ENCODE measurements at places on chromosomes 2 and 18. TPM values are rescaled to one million over a fixed set of nuclear protein-coding genes. Genes with fewer than 3 reads are reported as not detected.

DNA sequence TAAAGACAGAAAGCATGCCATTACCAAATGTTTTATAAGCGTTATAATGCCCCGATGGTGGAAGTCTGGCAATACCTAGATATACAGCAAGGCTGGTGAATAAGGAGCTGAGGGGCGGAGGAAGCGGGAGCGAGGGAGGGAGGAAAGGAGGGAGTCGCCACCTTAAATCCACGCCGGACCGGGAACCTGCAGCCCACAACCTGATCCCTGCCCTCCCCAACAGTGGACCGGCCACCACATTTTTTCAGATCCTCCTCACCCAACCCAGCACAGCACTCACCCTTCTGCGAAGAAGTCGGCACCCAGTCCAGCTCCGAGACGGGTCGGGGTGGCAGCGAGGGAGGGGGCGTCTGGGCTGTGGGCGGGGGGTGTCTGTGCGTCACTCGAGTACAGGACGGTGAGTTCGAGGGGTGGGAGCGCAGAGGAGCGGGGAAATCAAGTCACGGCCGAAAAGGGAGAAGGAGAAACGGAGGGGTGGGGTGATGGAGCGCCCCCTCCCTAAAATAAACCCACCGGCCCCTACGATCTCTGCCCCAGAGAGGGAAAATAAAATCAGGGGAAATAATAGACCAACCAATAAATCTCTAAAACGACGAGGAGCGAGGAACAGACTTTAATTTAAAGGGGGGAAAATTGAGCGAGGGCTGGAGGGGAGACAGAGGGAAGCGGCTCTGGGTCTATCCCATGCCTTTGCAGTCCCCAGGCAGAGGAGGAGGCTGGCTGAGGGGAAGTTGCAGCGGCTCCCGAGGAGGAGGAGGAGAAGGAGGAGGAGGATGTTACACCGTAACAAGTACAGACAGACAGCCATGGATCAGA lies 96.5 kb upstream of the SERTAD2 start:
- H3K27ac ChIP-seq: peak overlapping the region; percentile 96
- H3K36me3 ChIP-seq: no peaks in the 10 kb centered on the region

GRCh38 chr2:181116261-181116660 lies 135.9 kb downstream of the UBE2E3 start:
- H3K27me3 ChIP-seq: no peaks in the 10 kb centered on the region
- H3K36me3 ChIP-seq: no peaks in the 10 kb centered on the region
- H3K27ac ChIP-seq: no peak overlapping the region

The PRKAG3 gene
- not detected for total RNA-seq

DNA sequence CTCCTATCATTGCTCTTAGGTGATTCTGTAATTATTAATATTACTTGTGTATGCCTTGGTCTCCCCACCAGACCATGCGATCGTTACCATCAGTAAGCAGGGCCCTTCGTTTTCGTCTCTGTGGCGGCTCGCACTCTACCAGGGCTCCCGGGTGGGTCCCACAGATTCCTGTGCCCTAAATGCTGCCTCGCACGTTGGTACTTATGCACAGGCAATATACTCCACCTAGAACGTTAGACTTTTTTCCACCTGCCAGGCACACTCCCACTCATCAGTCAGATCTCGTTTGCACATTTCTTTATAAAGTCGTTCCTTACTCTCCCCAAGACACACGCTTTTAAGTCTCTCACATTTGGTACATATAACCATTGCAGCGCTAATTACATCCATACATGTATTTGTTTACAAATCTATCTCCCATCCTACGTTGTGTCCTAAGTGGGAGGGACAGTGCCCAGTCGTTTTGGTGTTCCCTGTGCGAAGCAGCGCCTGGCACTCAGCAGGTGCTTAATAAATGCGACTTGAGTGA lies 901 bp downstream of the FEZ2 start:
- DNase-seq: no peak
- H3K27me3 ChIP-seq: no peaks in the 10 kb centered on the region
- no peaks in the 10 kb centered on the region for H3K36me3 ChIP-seq
- H3K27ac ChIP-seq: peak overlapping the region; percentile 96
- H3K4me1 ChIP-seq: peaks cover 25% of the 10 kb centered on the region

- no peaks in the 10 kb centered on the region for H3K36me3 ChIP-seq
- H3K27me3 ChIP-seq: no peaks in the 10 kb centered on the region
- no peak for DNase-seq
- no peak overlapping the region for H3K4me3 ChIP-seq
- peaks cover 6% of the 10 kb centered on the region for H3K4me1 ChIP-seq
Measured at GRCh38 chr18:9868857-9869714, 16.7 kb upstream of the TXNDC2 start.

The RAMP1 gene
- total RNA-seq: 105 TPM

GRCh38 chr2:70941186-70941585 lies 5.5 kb downstream of the ATP6V1B1 start:
- no peak for DNase-seq
- peaks cover 15% of the 10 kb centered on the region for H3K27me3 ChIP-seq
- H3K4me1 ChIP-seq: no peaks in the 10 kb centered on the region
- H3K27ac ChIP-seq: no peak overlapping the region

The SERPINB11 gene
- not detected for total RNA-seq

DNA sequence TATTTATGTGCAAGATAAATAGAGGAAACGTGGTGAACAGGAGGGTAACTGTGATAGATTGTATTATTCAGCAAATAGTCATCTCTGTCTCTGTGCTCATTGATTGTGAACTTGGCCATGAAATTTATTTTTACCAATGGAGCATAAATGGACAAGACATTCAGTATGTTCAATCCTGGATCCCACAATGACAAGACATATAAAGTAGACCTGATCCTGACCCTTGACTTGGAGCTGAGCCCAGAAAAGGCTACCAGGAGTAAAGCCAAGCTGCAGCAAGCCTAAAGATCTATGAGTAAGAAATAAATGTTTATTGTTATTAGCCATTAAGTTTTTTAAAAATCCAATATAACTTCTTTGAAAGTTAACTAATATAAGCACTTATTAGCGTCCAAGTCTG lies 531.2 kb downstream of the PIK3C3 start:
- no peak for DNase-seq
- H3K4me3 ChIP-seq: no peak overlapping the region
- H3K4me1 ChIP-seq: no peaks in the 10 kb centered on the region
- no peaks in the 10 kb centered on the region for H3K27me3 ChIP-seq

The GNAL gene
- total RNA-seq: 17.3 TPM

DNA sequence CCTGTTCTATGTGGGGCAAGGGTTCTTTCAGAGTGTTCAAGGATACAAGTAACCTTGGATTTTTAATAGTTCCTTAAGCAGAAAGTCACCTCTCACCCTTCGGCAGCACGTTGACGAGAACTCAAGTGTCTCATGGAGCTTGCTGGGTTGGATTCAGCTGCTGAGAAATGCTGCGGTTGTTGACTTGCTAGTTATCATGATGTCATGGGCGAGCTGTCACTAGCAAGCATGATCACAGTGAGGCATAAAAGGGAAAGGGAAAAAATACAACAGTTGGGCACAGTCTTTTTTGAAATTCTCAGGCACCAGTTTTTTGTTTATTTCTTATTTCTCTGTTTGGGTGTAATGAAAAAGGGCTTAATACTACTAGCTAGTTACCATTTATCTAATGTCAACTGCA lies 53.2 kb downstream of the ADCYAP1 start:
- H3K4me1 ChIP-seq: peaks cover 10% of the 10 kb centered on the region
- no peaks in the 10 kb centered on the region for H3K27me3 ChIP-seq
- H3K4me3 ChIP-seq: no peak overlapping the region
- no peak overlapping the region for H3K27ac ChIP-seq
- H3K36me3 ChIP-seq: no peaks in the 10 kb centered on the region

DNA sequence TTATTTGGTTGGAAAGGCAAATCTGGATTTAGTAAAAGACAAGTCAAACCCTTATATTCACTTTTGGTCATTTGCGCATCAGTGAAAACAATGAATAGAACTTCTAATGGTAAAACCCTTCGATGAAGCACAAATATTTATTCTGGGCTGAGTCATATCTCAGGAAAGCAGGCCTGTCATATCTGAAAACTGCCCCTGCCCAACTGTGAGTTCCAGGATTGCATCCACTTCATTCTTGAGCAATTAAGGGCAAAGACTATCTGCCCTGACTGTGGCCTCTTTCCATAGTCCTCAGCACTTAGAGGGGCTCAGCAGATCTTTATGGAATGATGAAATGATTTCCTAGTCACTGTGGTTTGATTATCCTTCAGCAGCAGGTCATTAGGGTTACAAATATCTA lies 795.2 kb upstream of the ID2 start:
- DNase-seq: no peak
- no peaks in the 10 kb centered on the region for H3K27me3 ChIP-seq

GRCh38 chr2:144370937-144371584 lies 148.9 kb downstream of the ZEB2 start:
- H3K36me3 ChIP-seq: no peaks in the 10 kb centered on the region
- H3K4me1 ChIP-seq: peaks cover 27% of the 10 kb centered on the region
- no peaks in the 10 kb centered on the region for H3K27me3 ChIP-seq
- H3K27ac ChIP-seq: no peak overlapping the region
- H3K4me3 ChIP-seq: no peak overlapping the region

- no peak overlapping the region for H3K27ac ChIP-seq
- no peak for DNase-seq
- peaks cover 4% of the 10 kb centered on the region for H3K4me1 ChIP-seq
- no peak overlapping the region for H3K4me3 ChIP-seq
- H3K36me3 ChIP-seq: no peaks in the 10 kb centered on the region
Measured at GRCh38 chr2:28377984-28378678, 14.5 kb upstream of the FOSL2 start.

The FOXD4L1 gene
- not detected for total RNA-seq

- no peaks in the 10 kb centered on the region for H3K27me3 ChIP-seq
- no peaks in the 10 kb centered on the region for H3K36me3 ChIP-seq
- no peak overlapping the region for H3K27ac ChIP-seq
Measured at GRCh38 chr2:237942513-237942899, 24.3 kb upstream of the UBE2F start.

GRCh38 chr2:224870341-224870740 lies 154.2 kb upstream of the CCDC195 start:
- H3K4me1 ChIP-seq: peaks cover 8% of the 10 kb centered on the region
- no peak overlapping the region for H3K4me3 ChIP-seq
- H3K27me3 ChIP-seq: no peaks in the 10 kb centered on the region
- no peaks in the 10 kb centered on the region for H3K36me3 ChIP-seq
- H3K27ac ChIP-seq: no peak overlapping the region

The L3MBTL4 gene
- 8.7 TPM for total RNA-seq

The CD207 gene
- total RNA-seq: not detected

DNA sequence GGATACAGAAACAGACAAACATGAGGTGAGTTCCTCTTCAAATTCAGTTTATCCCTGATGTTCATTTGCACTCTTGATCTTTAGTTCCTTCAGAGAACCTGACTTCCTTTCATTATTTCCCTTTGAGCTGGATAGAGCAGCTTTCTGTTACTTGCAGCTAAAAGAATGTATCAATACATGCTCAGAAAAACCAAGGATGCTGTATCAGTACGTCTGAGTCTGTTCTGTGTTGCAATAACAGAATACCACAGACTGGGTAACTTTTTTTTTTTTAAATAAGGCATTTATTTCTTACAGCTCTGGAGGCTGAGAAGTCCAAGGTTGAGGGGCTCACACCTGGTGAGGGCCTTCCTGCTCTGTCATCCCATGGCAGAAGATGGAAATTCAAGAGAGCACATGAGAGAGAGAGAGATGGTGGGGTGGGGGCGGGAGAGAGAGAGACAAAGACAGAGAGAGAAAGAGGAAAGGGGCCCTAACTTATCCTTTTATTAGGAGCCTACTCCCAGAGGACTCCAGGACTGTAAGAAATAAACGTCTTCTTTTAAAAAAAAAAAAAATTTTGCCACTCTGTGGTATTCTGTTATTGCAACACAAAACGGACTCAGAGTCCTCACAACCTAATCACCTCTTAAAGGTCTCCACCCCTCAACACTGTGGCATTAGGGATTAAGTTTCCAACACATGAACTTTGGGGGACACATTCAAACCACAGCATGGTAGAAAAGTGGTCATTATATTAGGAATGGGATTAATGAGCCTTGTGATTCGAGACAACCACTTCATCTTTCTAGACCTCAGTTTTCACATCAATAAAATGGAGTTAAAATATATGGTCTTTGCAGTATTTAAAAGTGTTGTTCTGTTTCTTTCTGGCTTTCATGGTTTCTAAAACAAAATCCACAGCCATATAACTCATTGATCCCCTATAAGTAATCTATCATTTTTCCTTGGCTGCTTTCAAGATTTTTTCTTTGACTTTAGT lies 18.4 kb upstream of the SELENOI start:
- no peaks in the 10 kb centered on the region for H3K36me3 ChIP-seq
- H3K4me1 ChIP-seq: peaks cover 8% of the 10 kb centered on the region
- DNase-seq: no peak
- no peak overlapping the region for H3K27ac ChIP-seq
- H3K4me3 ChIP-seq: no peak overlapping the region
- H3K27me3 ChIP-seq: no peaks in the 10 kb centered on the region

The CNRIP1 gene
- total RNA-seq: 39.6 TPM

GRCh38 chr2:226333388-226333787 lies 466.2 kb downstream of the IRS1 start:
- H3K4me3 ChIP-seq: no peak overlapping the region
- H3K4me1 ChIP-seq: no peaks in the 10 kb centered on the region
- H3K27ac ChIP-seq: no peak overlapping the region
- no peaks in the 10 kb centered on the region for H3K36me3 ChIP-seq
- no peak for DNase-seq
- H3K27me3 ChIP-seq: no peaks in the 10 kb centered on the region

The MATN3 gene
- total RNA-seq: 29.9 TPM

The ORC4 gene
- total RNA-seq: 85.0 TPM

DNA sequence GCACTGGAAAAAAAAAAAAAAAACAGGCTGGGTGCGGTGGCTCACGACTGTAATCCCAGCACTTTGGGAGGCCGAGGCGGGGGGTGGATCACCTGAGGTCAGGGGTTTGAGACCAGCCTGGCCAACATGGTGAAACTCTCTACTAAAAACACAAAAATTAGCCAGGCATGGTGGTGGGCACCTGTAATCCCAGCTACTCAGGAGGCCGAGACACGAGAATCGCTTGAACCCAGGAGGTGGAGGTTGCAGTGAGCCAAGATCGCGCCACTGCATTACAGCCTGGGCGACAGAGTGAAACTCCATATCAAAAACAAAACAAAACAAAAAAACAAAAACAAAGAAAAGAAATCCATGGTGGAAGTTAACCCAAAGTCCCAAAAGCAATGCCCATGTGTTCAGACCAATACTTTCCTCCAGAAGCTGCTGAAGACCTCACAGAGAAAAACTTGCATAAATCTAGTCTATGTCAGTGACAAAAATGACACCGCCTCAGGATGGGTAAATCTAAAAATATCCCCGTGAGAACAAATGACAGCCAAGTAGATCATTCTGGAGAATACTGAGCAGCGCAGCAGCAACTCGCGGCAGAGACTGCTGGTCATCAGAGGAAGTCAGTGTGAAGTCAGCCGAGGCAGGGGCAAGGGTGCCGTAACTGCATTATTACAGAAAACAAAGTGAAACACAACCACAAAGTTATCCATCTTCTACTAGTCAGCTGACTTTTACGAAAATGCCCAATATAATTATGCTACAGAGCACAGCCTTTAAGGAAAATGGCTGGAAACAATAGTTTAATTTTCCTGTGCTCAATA lies 41.0 kb downstream of the LPIN2 start:
- DNase-seq: peak; percentile 50
- H3K4me3 ChIP-seq: peak overlapping the region; percentile 10
- peak overlapping the region; percentile 79 for H3K27ac ChIP-seq

- no peaks in the 10 kb centered on the region for H3K27me3 ChIP-seq
- H3K4me3 ChIP-seq: no peak overlapping the region
- H3K4me1 ChIP-seq: no peaks in the 10 kb centered on the region
- H3K27ac ChIP-seq: no peak overlapping the region
- H3K36me3 ChIP-seq: no peaks in the 10 kb centered on the region
- DNase-seq: no peak
Measured at GRCh38 chr2:29412197-29412925, 297.1 kb downstream of the CLIP4 start.

- peaks cover 13% of the 10 kb centered on the region for H3K36me3 ChIP-seq
- H3K27ac ChIP-seq: peak overlapping the region; percentile 17
- DNase-seq: no peak
Measured at GRCh38 chr2:128282976-128283810, 35.5 kb downstream of the HS6ST1 start.

The AQP12B gene
- not detected for total RNA-seq
